ENCODE measurements at places on chromosomes 5 and 9. TPM values are rescaled to one million over a fixed set of nuclear protein-coding genes. Genes with fewer than 3 reads are reported as not detected.

CCDC192 gene
- total RNA-seq: 1.3 TPM

DNA sequence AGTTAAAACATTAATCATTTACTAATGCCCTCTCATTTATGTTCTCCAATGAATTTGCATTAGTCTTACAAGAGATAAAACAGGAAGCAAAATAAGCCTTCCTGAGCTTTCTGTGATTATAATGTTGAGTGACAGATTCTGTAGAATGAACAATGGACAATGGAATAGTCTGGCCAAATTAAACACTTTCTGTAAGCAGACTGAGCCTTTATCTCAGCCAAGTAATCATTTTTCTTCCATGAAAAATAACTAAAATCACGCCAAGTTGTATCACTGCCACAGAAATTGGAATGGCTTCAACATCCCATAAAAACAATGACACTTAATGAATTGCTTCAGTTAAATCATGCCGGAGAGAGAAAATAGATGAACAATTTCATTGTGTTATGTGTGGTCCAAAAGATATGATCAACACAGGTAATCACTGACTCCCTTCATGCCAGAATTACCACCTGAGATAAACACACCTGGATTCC is 63.0 kb downstream of the TSSK1B start:
- no peaks in the 10 kb centered on the region for H3K4me1 ChIP-seq
- DNase-seq: no peak
- H3K36me3 ChIP-seq: no peaks in the 10 kb centered on the region
- H3K27me3 ChIP-seq: no peaks in the 10 kb centered on the region

DNA sequence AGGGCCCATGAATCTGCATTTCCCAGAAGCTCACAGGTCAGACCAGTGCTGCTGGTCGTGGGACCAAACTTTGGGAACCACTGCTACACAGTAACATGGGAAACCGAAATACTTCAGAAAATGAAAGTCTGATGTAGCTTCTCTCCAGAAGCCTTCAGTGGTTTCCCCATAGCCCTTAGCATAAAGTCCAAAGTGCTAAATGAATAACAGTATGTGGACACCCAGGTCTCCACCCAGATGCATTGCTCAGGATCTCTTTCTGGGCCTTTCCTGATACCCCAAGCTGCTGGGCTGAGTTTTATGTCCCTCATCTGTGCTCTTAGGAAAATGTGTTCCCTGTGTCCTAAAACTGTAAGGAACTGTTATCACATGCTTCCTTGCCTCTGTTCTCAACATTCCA is 100.4 kb downstream of the NFIB start:
- no peak for DNase-seq
- no peaks in the 10 kb centered on the region for H3K27me3 ChIP-seq
- no peak overlapping the region for H3K4me3 ChIP-seq
- no peak overlapping the region for H3K27ac ChIP-seq
- H3K36me3 ChIP-seq: no peaks in the 10 kb centered on the region
- peaks cover 21% of the 10 kb centered on the region for H3K4me1 ChIP-seq

IL13 gene
- not detected for total RNA-seq

DNA sequence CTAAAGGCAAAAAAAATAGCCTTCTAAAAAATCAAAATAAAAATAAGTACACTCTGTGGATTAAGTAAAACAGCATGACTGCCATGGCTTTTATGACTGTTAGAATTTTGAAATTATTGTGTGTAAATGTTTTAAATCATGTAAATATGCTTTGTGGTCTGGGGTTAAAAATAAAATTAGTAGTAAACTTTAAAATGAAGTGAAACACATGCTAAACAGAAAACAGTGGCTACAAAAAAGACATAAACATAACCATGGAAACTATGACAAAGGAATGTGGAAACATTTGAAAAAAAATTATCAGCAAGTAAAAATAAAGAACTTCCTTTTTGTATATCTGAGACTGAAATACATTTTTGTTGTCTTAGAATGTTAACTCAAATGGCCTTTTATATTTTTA is 134.5 kb upstream of the SPEF2 start:
- H3K27ac ChIP-seq: no peak overlapping the region
- H3K4me3 ChIP-seq: no peak overlapping the region
- H3K36me3 ChIP-seq: no peaks in the 10 kb centered on the region
- H3K4me1 ChIP-seq: no peaks in the 10 kb centered on the region

TAF11L10 gene
- total RNA-seq: not detected

DOLK gene
- 22.6 TPM for total RNA-seq

- H3K4me1 ChIP-seq: no peaks in the 10 kb centered on the region
- no peak overlapping the region for H3K4me3 ChIP-seq
- DNase-seq: no peak
- no peaks in the 10 kb centered on the region for H3K36me3 ChIP-seq
- no peak overlapping the region for H3K27ac ChIP-seq
These were observed 402.8 kb downstream of the CDK5RAP2 start for GRCh38 chr9:120177121-120177520.

- no peak overlapping the region for H3K27ac ChIP-seq
- H3K27me3 ChIP-seq: no peaks in the 10 kb centered on the region
- no peak overlapping the region for H3K4me3 ChIP-seq
- H3K4me1 ChIP-seq: peaks cover 15% of the 10 kb centered on the region
- peaks cover 2% of the 10 kb centered on the region for H3K36me3 ChIP-seq
These were observed 4.8 kb downstream of the ARL10 start for GRCh38 chr5:176369934-176370711.

DNA sequence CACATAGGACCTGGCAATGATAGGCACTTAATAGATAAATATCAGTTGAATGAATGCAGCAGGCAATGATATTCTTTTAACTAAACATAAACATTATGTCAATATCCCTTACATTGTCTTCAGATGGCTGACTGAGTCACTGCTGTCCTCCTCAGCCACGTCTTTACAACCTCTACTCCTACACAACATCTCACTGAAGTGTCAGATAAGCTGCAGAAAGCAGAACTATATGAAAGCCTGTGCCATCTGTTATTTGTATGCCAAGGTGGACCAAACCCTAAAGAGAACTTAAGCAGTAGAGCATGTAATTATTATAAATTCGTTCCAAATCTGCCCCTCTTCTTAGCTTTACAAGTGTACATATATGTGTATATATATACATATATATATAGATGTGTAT is 271.2 kb downstream of the RASEF start:
- no peak overlapping the region for H3K4me3 ChIP-seq
- no peak for DNase-seq

IFNA2 gene
- not detected for total RNA-seq

DNLZ gene
- 24.2 TPM for total RNA-seq

DNA sequence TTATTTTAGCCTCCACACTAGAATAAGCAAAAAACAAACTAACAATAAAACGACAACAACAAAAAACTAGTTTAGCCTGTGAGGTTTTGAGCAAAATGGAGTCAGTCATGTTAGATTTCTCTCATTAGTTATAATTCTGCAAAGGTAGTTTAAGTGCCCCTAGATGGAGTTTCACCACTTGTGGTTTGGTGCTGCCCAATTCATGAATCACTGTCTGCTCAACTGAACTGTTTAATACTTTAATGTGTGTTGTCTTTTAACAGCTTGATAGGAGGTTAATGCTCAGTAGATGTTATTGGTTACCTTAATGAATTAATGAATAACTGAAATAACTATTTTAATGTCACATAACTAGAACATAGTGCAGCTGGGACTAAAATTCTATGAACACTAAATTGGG is 3.5 kb upstream of the PLAA start:
- H3K4me1 ChIP-seq: peaks cover 11% of the 10 kb centered on the region
- H3K27me3 ChIP-seq: no peaks in the 10 kb centered on the region
- H3K4me3 ChIP-seq: no peak overlapping the region
- H3K27ac ChIP-seq: no peak overlapping the region

NRG2 gene
- total RNA-seq: 1.4 TPM

GRCh38 chr5:151684690-151685361 is 1.9 kb downstream of the SPARC start:
- H3K27me3 ChIP-seq: no peaks in the 10 kb centered on the region
- peaks cover 8% of the 10 kb centered on the region for H3K4me1 ChIP-seq
- peak; percentile 75 for DNase-seq
- H3K36me3 ChIP-seq: no peaks in the 10 kb centered on the region
- H3K27ac ChIP-seq: peak overlapping the region; percentile 85

SCGB3A2 gene
- not detected for total RNA-seq

- no peak overlapping the region for H3K4me3 ChIP-seq
- H3K27ac ChIP-seq: no peak overlapping the region
- H3K27me3 ChIP-seq: no peaks in the 10 kb centered on the region
- no peak for DNase-seq
- no peaks in the 10 kb centered on the region for H3K36me3 ChIP-seq
These were observed 106.5 kb upstream of the PRRC1 start for GRCh38 chr5:127410959-127411358.

GRCh38 chr9:7794196-7794595 is 5.4 kb downstream of the DMAC1 start:
- no peak overlapping the region for H3K4me3 ChIP-seq
- peaks cover 10% of the 10 kb centered on the region for H3K4me1 ChIP-seq
- H3K27me3 ChIP-seq: no peaks in the 10 kb centered on the region
- no peak for DNase-seq
- H3K36me3 ChIP-seq: peaks cover 10% of the 10 kb centered on the region

SPATA31D4 gene
- total RNA-seq: not detected

CCDC183 gene
- total RNA-seq: 1.3 TPM

MZB1 gene
- 1.1 TPM for total RNA-seq

- H3K27me3 ChIP-seq: no peaks in the 10 kb centered on the region
- H3K27ac ChIP-seq: no peak overlapping the region
- no peaks in the 10 kb centered on the region for H3K36me3 ChIP-seq
- H3K4me1 ChIP-seq: no peaks in the 10 kb centered on the region
These were observed 26.2 kb downstream of the SNX24 start for GRCh38 chr5:122871661-122872060.

DNA sequence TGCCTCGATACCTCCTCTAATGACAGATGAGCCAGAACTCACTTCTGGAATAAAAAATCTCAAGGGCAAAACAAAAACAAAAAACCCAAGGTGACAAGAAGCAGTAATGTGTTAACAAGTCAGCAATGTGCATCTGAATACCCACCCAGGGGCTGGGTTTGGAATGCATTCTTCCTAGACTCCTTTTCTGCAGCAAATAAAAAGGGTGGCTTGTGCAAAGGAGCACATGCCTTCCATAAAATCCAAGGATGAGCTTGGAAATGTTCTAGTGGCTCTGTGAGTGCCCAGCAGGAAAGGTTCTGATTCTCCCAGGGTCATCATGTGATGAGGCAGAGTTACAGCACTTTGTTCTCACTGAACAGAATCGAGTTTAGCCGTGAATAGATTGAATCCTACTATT is 599.9 kb downstream of the RAB3C start:
- H3K27ac ChIP-seq: no peak overlapping the region
- H3K27me3 ChIP-seq: no peaks in the 10 kb centered on the region
- H3K4me1 ChIP-seq: no peaks in the 10 kb centered on the region

DNA sequence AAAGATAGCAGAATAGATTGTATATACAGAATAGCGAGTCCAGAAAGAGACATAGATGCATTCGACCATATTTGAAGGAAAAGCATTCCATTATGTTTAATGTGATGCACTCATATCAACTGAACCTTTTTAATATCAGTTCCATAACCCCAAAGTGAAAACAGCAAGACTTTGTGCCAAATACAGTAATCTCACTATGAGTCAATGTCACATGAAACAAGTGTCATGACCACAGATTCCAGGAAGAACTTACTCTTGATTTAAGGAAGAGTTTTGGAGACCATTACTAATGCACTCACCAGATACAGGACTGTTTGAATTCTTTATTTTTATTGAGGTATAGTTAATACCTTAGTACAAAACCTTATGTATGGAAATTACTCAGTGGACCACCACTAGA is 220.5 kb downstream of the SH3GL2 start:
- DNase-seq: no peak
- H3K36me3 ChIP-seq: no peaks in the 10 kb centered on the region
- H3K27me3 ChIP-seq: no peaks in the 10 kb centered on the region
- H3K4me1 ChIP-seq: no peaks in the 10 kb centered on the region
- no peak overlapping the region for H3K27ac ChIP-seq
- no peak overlapping the region for H3K4me3 ChIP-seq

DNA sequence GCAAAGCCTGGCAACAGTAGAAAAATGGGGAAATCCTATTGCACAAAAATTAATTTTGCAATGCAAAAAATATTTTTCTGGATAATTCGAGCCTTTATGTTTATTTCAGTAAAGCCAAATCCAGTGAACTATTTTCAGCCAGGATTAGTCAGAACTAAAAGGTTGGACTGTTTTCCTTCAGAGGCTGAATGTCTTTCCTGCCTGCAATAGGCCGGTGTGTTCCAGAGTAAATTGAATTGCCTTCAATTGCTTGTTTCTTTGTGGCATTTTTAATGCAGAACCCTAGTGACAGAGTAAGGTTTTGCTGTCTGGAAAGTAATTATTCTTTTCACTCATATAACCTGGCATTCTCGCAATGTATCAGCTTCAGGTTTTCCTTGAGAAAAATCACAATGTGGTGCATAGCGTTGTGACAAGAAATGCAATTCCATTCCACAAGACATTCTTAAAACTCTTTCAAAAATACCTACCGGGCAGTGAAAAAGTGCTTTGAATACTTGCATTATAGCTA is 183.7 kb downstream of the GLIS3 start:
- H3K4me3 ChIP-seq: no peak overlapping the region
- no peaks in the 10 kb centered on the region for H3K27me3 ChIP-seq
- no peak for DNase-seq
- H3K27ac ChIP-seq: no peak overlapping the region
- peaks cover 12% of the 10 kb centered on the region for H3K36me3 ChIP-seq
- peaks cover 13% of the 10 kb centered on the region for H3K4me1 ChIP-seq

DNA sequence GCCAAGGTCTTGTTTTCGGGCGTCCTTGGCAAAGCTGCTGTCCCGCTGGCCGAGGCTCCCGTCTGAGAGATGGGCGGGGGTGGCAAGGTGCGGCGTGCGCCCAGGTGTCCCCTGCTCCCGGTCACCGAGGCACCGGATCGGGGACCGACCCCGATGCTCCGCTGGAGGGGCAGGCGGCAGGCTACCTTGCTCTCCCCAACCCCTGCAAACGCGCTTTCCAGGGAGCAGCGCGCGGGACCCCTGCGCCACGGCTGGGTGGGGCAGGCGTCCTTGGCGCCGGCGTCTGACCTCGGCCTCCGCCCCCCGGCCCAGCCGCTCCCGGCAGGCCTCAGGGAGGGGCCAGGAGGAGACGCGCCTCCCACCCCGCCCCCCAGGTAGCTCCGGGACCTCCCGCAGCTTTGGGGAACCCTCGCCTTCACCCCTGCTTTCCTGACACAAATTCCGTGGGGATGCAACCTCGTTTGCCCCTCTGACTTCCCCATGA is 551 bp downstream of the N4BP3 start:
- no peak overlapping the region for H3K4me3 ChIP-seq
- peak overlapping the region; percentile 47 for H3K27ac ChIP-seq
- no peaks in the 10 kb centered on the region for H3K36me3 ChIP-seq
- H3K4me1 ChIP-seq: peaks cover 3% of the 10 kb centered on the region
- H3K27me3 ChIP-seq: no peaks in the 10 kb centered on the region
- DNase-seq: no peak

GRCh38 chr5:92409134-92409533 is 1026.0 kb upstream of the ARRDC3 start:
- no peak overlapping the region for H3K4me3 ChIP-seq
- no peak overlapping the region for H3K27ac ChIP-seq
- H3K36me3 ChIP-seq: no peaks in the 10 kb centered on the region
